ENCODE measurements at places on chromosomes 5 and 9.

- no peak for DNase-seq
Measured at GRCh38 chr9:115551396-115551795, 433.4 kb upstream of the TNC start.

DNA sequence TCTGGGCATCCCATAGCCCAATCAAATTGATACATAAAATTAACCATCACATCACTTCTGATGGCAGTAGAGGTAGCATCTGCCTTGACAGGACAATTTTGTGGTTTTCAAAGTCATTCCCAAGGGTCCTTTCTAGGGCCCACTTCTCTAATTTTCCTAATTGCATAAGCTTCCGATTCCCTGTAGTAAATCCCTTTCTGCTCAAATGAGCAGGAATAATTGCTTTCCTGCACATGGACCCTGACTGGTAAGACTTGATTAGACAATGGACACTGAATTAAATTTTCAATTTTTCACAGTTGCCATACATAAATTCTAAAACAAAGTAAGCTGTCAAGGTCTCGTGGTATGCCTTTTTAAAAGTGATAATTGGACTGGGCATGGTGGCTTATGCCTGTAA is 22.0 kb upstream of the IL17B start:
- no peak for DNase-seq

GRCh38 chr5:125257997-125258396 is 511.6 kb upstream of the ZNF608 start:
- no peak for DNase-seq

DNA sequence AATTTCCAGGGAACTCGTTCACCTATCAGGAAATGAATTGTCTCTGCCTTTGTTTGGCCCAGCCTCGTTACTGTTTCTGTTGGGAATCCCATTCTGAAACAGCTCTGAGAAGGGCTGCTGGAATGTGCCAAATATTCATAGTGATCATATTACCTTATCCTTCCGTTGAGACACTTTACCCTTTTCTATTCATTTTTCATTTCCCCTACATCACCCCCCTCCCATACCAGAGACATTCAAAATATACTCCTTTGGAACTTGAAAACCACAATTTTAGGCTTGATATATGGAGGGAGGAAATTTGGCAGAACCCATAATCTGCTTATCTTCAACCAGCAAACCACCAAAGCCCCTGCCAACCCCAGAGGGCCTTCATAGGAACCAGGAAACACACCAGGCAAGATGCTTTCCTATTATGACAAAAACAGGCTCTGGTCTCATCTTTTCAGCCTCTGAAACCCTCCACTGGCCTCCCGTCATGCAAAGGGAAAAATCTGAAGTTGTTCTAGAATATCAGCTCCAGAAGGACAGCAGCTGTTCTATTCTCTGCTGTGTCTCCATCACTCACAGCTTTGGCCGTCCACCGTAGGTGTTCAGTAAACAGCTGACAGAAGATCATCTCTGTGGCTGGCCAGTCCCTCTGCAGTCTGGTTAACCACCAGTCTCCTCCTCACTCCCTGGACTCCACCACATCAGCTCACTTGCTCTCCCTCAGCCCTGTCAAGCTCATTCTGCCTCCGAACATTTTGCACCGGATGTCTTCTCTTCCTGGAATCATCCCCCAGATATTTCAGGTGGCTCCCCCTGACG is 217.2 kb upstream of the WWC1 start:
- no peak for DNase-seq

DNA sequence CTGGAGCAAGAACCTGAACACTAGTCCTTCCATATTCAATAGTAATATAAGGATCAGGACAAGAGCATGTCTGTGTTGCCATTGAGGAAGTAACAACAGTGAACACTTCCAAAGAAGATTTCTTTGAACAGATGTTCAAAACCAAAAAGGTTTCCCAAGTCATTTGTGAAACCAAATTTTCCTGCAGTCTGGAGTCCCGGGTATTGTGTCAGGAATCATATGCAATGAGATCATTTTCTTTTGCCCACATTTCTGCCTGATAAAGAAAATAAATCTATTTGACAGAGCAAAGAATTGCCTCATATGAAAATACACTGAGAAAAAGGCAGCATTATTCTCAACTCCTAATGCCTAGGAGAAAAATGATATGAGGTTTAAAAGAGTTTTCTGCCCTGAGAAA is 151.7 kb downstream of the SNX18 start:
- no peak for DNase-seq

GRCh38 chr5:10291692-10292339 is 15.9 kb downstream of the CMBL start:
- no peak for DNase-seq

DNA sequence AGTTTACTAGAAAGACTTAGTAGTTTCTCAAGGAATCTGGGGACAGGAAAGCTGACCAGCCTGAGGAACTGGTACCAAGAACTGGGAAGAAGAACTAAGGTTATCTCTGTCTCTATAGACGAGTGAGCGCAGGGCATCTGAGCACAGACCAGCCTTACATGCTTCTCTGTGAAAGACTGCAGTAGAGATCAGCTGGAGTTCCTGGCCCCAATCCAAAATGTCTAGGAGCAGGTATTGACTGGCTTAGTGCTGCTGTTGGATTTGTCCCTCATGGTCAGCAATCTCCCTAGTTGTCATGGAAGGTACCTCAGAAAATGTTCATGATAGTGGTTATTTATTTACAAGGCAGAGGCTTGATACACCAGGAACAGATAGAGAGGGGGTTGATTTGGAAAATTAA is 13.3 kb downstream of the NUP214 start:
- no peak for DNase-seq

- DNase-seq, result no peak
Measured at GRCh38 chr9:794386-794785, 47.1 kb upstream of the DMRT1 start.

GRCh38 chr5:29379619-29380018 is 1813.9 kb upstream of the CDH6 start:
- no peak for DNase-seq

- DNase-seq, result no peak
Measured at GRCh38 chr5:6713274-6714225, at the start of gene TENT4A. TSS of gene TENT4A (plus strand) at chr5:6713432. CDS start at chr5:6713984, 552 bp downstream.
